Vein endothelial cell (primary cell): ENCODE measurements at places on chromosomes 7 and 10. TPM values are rescaled to one million over a fixed set of nuclear protein-coding genes. Genes with fewer than 3 reads are reported as not detected.

SLC18A3 gene
- total RNA-seq, result not detected in 2 replicates

GNGT1 gene
- total RNA-seq, result not detected in 2 replicates

IQUB gene
- total RNA-seq, result under 0.01 and 0.38 TPM in 2 replicates

TEX36 gene
- not detected in 2 replicates for total RNA-seq

SLC29A3 gene
- total RNA-seq, result 3.3 and 3.4 TPM in 2 replicates

CACNA2D1 gene
- 28.2 and 31.0 TPM in 2 replicates for total RNA-seq

MKI67 gene
- total RNA-seq, result 17.6 and 37.2 TPM in 2 replicates

POLR2J gene
- 41.8 and 66.6 TPM in 2 replicates for total RNA-seq

TMEM176B gene
- total RNA-seq, result not detected in 2 replicates

NKX6-2 gene
- not detected in 2 replicates for total RNA-seq

OAT gene
- total RNA-seq, result 107 and 134 TPM in 2 replicates

SPDYE9 gene
- not detected in 2 replicates for total RNA-seq

ADRA2A gene
- 0.19 and 0.98 TPM in 2 replicates for total RNA-seq

LRMDA gene
- total RNA-seq, result 18.3 TPM in 2 replicates

SNX10 gene
- 0.65 and 2.3 TPM in 2 replicates for total RNA-seq

LRRC18 gene
- total RNA-seq, result not detected in 2 replicates
